ENCODE measurements at places on chromosomes 7 and 10. TPM values are rescaled to one million over a fixed set of nuclear protein-coding genes. Genes with fewer than 3 reads are reported as not detected.
A peak's percentile ranks its signal among the peaks of the same experiment; 100 is the strongest.

- DNase-seq, result no peak
Measured at GRCh38 chr10:113414543-113414942, 138.3 kb upstream of the HABP2 start.

DNA sequence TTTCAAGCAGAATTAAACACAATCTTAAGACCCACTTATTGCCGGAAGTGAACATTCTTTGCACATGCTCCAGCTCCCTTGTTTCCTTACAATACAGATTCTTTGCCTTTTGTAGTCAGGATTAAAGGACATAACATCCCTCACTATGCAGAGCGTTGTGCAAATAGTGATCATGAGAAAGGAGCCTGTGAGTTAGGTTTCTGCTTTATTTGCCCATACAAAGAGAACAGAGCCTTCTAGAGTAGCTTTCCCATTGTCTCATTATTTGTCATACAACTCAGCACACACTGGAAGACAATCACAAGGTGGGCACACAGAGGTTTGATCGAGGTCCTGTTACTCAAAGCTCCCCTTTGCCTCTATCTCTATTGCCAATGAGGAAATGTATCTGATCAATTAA is 48.2 kb upstream of the WDR11 start:
- no peak for DNase-seq

DNA sequence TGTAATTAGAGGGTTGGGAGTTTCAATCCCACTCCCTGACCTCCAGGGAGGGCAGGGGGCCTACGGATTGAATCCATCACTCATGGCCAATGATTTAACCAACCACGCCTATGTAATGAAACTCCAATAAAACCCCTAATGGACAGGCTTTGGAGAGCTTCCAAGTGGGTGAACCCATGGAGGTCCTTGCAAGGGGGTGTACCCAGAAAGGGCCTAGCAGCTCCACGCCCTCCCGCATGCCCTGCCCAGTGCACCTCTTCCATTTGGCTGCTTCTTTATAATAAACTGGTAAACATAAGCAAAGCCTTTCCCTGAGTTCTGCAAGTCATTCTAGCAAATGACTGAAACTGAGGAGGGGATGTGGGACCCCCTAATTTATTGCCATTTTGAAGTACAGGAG is 280.1 kb downstream of the FRMD4A start:
- DNase-seq, result no peak

- peak; percentile 70 for DNase-seq
Measured at GRCh38 chr7:76020031-76020714, 25.8 kb upstream of the TMEM120A start.

GRCh38 chr10:62046522-62047227 is 145.2 kb downstream of the ARID5B start:
- DNase-seq, result peak; percentile 35

GRCh38 chr7:1214516-1214915 is 18.2 kb upstream of the UNCX start:
- DNase-seq, result no peak

The INMT gene
- total RNA-seq, result not detected

The NPC1L1 gene
- total RNA-seq, result 0.12 TPM

The FBXL13 gene
- 1.1 TPM for total RNA-seq
